SK-MEL-5 (cell line): ENCODE measurements at places on chromosomes 5 and 9. TPM values are rescaled to one million over a fixed set of nuclear protein-coding genes. Genes with fewer than 3 reads are reported as not detected.

GRCh38 chr5:142852416-142853198 is 82.4 kb downstream of the ARHGAP26 start:
- DNase-seq = no peak

DNA sequence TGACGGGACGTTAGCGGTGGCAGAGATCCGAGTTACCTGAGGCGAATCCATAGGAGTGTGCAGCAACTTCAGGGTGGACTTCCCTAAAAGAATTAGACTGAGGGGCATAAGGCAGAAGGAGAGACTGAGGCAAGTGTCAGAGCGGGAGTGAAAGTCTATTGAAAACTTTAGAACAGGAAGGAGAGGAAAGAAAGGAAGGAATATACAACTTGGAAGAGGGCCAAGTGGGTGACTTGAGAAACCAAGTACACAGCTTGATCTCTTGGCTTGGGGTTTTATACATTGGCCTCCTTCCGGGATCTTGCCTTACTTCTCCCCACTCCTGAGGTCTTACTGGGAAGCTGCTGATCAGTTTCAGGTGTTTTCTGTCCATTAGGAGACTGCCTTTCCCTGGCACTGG is 84.9 kb downstream of the SNX18 start:
- no peak for DNase-seq

GRCh38 chr5:112374818-112375217 is 44.3 kb downstream of the EPB41L4A start:
- no peak for DNase-seq

DNA sequence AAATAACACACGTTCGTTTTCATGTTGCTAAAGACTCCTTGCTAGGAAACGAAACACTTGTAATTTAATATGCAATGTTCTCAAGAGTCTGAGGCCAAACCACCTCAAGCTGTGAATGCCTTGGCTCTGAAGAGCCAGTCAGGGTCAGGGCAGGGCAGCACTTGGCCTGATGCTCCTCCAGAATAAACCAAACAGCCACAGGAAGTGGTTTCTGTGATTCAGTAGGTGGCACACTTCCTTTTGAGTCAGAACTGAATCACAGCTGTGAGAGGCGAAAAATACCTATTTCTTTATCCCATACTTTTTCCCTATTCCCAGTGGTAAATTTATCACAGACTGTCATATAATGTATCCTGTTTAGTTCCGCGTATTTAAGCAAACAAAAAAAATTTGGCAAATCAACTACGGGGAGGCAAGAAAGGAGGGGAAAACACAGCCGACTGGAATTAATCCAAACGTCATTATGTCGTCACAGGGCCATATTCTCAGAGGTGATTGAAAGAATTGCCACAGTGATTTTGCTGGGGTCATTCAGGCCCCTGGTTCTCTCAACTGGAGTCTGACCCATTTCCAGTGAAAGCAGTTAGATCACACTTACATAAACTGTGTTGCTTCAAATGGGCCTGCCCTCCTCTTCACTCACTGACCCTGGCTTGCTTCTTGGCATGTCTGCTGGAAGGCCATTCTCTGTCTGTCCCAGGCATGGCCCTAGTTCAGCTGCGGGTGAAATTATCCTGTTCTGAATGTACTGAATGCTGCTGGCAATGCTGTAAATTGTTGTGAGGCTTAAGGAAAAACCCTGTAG is 71.2 kb downstream of the ARRDC3 start:
- DNase-seq = peak; percentile 81

- DNase-seq = no peak
Measured at GRCh38 chr9:77978086-77978781, 53.4 kb downstream of the GNAQ start.

DNA sequence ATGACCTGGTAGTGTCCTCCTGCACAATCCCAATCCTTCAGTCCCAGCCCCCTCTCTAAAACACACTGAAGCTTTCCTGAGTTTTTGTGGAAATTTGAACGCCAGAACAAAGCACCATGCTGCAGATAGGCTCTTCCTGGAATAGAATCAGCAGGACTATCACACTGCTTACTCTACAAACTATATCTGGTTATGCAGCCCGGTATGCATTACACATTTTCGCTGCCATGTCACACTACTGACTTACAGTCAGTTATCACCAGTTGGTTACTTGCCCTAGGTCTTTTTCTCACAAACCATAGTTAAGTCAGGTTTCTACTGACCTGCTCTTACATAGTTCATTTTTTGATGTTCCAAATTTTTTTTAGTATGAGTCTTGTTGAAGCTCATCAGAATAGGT is 24.9 kb downstream of the PLCXD3 start:
- no peak for DNase-seq

Gene RLN2
- total RNA-seq = not detected in 2 replicates

Gene FBP2
- total RNA-seq = not detected in 2 replicates

Gene TMEM250
- total RNA-seq = 42.5 and 43.0 TPM in 2 replicates
